ENCODE measurements at places on chromosomes 1 and 21.

- no peak for DNase-seq
These were observed 74.3 kb downstream of the ETS2 start for GRCh38 chr21:38879912-38880576.

GRCh38 chr1:228259951-228260350 is 52.1 kb downstream of the OBSCN start:
- no peak for DNase-seq

DNA sequence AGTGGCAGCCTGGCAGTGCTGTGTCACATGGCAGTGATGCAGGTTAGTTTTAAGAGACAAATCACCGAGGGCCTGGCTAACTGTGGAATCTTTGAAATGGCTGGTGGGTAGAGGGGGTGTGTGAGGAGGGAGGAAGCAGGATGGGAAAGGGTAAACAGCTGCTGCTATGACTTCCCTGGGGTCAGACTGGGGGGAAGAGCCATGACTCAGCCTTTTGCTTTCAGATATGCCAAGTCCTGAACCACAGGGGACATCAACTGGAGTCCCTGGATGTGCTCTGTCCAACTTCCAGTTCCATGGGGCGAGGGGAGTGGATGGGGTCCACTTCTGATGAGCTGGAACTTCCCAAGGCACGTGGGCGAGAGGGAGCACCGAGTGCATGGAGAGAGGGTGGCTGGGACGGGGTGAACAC is 121.1 kb upstream of the ADAR start:
- no peak for DNase-seq

DNA sequence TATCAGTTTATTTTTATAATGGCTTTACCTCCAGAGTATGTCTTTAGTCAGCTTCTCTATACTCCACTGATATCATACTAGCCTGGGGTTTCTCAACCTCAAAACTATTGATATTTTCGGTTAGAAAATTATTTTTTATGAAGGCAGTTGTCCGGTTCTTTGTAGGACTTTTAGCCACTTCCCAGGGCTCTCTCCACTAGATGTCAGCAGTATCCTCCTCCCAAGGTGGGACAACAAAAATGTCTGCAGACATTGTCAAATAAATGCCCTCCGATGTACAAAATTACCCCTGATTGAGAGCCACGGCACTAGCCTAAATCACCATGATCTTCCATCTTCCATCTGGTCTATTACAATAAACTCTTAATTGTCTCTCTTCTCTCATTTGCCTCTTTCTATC is 4.1 kb upstream of the GRIK1 start:
- DNase-seq: no peak

- peak; percentile 92 for DNase-seq
These were observed 51.8 kb downstream of the UTP25 start for GRCh38 chr1:209879539-209879938.

DNA sequence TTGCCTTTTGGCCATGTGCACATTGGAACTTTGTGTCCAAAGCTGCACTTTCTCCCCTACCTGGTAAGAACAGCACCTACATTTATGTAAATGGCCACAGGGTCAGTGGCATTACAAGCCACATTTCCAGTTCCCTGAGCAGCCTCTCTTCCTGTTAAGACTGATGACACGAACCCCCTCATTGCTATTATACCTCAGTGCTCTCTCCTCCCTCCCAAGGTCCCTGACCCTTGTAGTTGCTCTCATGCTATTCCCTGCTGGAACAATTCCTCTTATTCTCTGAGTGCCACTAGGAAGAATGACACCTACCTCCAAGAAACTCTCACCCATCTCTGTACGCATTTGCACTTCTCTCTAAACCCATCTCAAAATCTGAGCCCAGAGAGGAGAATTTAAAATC is 14.9 kb upstream of the VAV3 start:
- DNase-seq: no peak

- no peak for DNase-seq
These were observed 1.4 kb upstream of the IL24 start for GRCh38 chr1:206895837-206896242.

- DNase-seq: no peak
These were observed 121.2 kb downstream of the LMX1A start for GRCh38 chr1:165235155-165235776.

- DNase-seq: peak; percentile 15
These were observed 40.4 kb upstream of the EIF4G3 start for GRCh38 chr1:21216835-21217811.

GRCh38 chr1:28295936-28296335 is 32.9 kb upstream of the MED18 start:
- no peak for DNase-seq

GRCh38 chr1:214360525-214361164 is 79.7 kb downstream of the SMYD2 start:
- no peak for DNase-seq

DNA sequence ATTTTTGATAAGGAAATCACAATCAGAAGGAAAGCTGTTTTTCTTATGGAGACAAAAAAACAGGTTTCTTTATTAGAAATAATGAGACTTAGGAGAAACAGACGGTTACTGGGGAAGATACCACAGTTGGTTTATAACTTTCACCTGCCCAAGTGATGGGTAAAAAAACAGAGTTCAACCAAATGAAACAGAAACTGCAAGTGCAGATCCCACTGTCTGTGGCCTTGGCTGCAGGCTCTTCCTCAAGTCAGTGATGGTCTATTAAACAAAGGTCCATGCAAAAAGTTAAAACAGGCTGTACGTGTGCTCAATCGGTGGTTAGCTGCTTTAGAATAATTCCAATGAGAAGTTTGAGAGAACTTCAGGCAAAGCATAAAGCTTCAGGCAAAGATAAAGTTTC is 112.1 kb upstream of the NEGR1 start:
- DNase-seq: no peak

DNA sequence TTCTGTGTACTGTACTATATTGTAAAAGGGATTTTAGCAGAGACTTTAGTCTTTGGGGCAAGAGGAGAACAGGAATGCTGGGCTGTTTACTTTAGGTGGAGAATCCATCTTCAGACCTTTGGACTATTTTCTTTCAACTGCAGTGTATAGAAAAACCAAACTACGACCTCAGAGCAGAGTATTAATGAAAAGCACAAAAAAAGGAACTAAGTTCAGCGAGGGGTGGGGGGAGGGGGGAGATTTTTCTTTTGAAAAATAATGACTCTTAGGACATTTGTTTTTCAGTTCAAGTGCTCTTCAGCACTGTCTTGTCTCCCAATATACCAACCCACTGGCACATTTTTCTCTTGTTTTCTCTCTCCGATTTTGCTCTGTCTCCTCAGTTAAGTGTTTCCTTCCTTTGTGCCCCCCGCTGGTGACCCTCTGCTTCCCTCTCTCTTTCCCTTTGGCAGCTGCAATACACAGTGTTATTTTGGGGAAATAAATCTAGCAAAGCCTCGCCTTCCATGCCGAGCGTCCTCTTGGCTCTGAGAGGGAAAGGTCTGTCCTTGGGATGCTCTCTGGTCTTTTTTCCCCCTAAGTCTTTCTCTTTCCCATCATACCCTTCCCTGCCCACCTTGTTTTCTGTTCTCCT is 44.8 kb downstream of the ACP6 start:
- DNase-seq: peak; percentile 19

GRCh38 chr1:33781652-33782051 is 82.2 kb upstream of the HMGB4 start:
- no peak for DNase-seq

DNA sequence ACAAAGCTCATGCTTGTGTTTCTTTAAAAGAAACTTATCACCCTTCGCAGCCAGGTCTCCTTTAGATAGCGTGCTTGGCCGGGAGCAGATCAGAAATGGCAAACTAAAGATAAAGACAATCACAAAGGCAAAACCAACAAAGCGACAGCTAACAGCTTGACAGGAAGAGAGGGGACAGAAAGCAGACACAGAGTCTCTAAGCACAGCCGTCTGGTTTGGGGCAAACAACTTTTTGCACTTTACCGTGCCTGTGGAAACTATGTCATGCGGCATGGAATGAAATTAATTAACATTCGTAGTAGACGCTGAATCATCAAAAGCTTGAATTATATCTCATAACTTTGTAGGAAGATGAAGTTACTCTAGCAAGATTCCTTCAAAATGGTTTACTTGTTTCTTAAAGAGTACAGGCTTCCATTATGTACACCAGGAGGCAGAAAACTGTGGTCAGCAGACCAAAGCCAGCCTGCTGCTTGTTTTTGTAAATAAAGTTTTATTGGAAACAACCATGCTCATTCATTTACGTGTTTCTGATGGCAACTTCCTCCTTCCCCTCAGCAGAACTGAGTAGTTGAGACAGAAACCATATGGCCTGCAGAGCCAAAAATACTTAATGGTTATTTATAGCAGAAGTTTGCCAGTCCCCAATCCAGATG is 183.2 kb downstream of the KIF26B start:
- DNase-seq: no peak

DNA sequence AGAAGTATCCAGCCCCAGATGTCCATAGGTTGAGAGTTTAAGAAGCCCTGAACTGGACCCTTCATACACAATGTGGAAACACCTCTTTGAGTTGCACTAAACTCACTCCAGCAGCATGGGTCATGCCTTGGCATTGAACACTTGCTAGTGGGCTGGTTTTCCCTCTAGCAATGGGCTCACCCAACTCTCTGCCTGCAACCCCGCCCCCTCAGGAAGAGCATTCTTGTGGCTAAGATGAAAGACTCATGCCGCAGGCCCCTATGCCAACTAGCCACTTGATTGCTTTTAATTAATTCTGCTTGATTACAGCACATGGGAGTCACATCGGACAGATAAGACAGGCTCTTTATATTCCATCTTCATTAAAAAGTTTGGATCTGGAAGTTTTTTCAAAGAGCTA is 136.5 kb upstream of the GJB5 start:
- DNase-seq: no peak

GRCh38 chr1:116201911-116202310 is 90.7 kb downstream of the MAB21L3 start:
- DNase-seq: no peak

GRCh38 chr1:26882696-26883463 is 7.2 kb downstream of the GPN2 start:
- DNase-seq: no peak

GRCh38 chr1:44313265-44313918 is 41.7 kb downstream of the ERI3 start:
- no peak for DNase-seq

DNA sequence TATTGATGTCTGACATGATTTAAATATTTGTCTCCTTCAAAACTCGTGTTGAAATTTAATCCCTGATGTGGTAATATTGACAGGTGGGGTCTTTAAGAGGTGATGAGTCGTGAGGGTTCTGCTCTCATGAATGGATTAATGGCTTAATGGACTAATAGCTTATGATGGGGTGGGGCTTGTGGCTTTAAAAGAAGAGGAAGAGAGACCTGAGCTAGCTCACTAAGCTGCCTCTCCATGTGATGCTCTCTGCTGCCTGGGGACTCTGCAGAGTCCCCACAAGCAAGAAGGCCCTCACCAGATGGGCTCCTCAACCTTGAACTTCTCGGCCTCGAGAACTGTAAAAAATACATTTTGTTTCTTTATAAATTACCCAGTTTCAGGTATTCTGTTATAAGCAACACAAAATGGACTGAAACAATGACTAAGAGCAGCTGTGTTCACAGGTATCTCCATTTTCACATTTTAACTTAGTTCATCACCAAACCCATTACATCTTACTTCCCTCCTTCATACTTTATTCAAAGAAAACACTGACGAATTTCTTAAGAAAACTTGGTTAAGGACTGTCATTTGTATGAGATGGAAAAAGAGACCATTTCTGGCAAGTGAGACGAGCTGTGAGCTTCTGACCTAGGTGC is 12.1 kb upstream of the AIM2 start:
- DNase-seq: no peak

DNA sequence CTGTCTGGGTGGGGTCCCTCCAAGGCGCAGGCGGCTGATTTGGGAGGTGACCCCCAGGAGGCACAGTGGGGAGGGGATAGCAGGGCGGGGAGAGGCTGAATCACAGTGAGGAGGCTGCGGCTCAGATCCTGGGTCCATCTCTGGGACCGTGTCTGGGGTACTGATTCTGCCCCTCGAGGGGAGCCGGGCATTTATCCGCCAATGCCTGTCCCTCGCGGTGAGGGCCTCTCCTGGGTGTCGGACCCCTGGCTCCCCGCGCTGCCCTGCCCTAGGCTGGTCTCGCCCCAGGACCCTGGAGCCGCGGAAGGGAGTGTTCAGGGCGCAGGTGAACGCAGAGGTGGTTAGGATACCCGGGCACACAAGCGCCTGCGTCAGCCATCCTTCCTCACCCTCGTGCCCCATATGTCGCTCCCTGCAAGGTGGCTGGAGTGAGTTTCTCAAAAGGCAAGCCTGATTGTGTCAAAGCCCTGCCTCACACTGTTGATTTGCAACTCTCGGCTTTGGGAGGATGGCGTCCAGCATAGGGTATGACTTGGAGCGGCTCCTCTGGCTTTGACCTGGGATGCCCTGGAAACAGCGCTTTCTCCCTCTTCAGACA is 530.9 kb downstream of the PTPRU start:
- no peak for DNase-seq

DNA sequence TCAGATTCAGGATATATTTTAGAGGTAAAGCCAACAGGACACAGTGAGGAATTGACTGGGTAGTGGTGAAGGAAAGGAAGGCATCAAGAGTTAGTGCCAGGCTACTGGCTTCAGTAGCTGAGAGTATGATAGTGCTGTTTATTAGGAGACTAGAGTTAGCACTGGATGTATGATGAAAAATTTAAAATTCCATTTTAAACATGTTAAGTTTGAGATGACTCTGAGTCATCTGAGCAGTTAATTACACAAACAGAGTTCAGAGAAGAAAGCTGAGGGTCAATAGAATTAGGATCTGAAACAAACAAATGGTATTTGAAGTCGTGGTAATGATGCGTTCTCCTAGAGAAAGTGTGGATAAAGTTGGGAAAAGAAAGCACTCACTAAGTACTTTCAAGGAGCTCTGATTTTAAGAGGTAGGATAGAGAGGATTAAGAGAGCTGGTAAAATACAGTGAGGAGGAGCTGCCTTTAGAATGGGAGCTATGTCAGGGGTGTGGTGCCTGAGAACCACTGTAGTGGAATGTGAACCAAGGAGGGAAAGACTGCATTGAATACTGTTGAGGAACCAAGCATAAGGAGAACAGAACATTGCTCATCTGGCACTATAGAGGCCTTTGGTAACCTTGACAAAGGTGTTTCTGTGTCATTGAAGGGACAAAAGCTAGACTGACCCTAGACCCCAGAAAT is 21.7 kb upstream of the SHCBP1L start:
- DNase-seq: no peak

DNA sequence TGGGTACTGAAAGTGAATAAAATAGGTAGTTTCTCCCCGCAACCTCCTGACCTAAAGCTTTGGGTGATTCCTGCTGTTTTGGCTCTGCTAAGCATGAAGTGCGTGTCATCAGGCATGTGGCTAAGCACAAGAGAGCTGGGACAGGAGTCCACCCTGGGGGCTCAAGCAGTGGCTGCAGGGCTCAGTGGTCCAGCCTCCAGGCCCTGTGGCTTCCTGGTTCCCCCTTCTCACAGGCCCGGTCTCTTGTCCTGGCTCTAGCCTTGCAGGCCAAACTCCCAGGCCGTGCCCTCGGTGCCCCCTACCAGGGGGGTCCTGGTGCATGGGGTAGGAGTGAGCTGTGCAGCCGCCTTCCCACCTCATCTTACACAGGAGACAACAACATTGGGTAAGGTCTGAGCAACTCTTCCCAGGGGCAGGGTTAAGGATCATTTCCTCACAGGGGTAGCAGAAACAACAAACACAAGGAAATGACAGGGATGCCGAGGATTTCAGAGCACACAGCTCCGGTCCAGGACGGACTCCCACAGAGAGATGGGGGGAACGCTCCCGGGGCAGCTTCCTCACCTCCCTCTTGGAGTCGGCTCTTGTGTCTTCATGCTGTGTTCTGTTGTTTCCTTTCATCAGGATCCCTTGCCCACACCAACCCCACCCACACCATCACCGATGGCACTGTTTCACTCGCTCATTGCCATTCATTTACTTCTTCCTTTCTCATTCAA is 19.8 kb upstream of the SLC2A1 start:
- no peak for DNase-seq
